ENCODE measurements at places on chromosomes 13 and 19.

DNA sequence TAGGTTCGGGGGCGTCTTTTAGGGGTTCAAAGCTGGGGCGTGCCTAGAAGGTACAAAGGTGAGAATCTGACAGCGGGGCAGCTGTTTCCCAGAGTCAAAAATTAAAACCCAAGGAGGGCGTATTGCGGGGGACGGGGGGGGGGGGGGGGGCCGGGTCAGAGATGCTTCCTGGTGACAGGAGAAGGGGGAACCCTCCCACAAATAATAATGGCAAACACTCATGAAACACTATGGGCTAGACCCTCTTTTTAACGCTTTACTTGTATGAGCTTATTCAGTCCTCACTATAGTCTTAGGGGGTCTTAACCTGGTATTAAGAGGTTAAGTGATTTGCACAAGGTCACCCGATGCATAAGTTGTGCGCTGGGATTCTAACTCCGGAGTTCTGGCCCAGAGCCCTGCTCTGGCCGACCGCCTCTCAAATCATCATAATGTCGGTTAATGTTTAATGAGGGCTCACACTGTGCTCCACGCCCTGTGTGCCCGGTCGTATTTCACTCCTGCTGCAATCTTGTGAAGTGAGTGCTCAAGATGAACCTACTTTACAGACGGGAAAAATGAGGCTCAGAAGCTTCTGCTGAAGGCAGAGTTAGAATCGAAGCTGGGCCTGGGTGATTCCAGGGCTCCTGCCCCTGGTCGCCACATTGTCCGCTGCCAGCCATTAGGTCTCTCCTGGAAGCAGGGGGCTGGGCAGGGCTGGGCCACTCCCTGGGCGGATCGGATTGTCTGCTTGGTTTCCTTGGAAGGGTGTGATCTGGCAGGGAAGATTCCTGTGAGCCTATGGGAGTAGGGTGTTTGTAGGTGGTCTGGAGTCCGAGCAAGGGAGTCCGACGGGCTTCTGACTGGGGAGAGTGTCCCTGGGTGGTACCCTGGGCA is 964 bp downstream of the PAK4 start:
- no peak for DNase-seq

GRCh38 chr19:44666852-44667556 is 4.3 kb upstream of the CEACAM19 start:
- DNase-seq, result no peak

- no peak for DNase-seq
Observed at GRCh38 chr19:44905437-44906160, at the start of gene APOE. Gene APOE (plus strand): TSS chr19:44905796. CDS start chr19:44906625, 829 bp downstream.

- DNase-seq, result no peak
Observed at GRCh38 chr13:49206641-49207040, 13.5 kb upstream of the MLNR start.

DNA sequence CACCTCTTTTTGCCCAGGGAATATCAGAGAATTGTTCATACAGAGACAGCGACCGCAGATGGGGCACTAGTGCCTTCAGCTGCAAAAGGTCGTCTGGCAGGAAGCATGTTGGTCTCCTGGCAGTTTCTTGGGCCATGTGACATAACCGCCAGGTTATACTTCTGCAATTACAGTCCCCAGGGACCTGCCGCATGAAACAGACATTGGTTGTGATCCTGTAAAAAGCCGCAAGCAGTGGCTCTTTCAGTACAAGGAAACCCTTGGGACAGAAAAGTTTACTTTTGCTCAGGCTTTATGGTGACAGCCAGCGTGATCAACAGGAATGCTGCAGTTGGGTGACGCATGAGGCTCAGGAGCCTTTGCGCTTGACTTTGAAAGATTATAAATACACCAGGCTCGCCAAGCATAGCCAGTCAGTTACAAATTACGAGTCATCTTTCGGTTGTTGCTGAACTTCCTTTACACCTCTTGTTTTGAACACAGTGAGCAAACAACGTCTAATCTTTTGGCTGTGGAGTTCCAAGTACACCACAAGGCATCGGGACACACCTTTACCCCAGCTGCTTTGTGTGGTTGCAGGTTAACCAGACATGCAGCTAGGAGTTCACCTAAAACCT is 50.5 kb upstream of the UBE2L5 start:
- DNase-seq, result no peak

- DNase-seq, result no peak
Observed at GRCh38 chr13:106115081-106115480, 420.4 kb downstream of the EFNB2 start.

- DNase-seq, result no peak
Observed at GRCh38 chr13:47332149-47332548, 435.3 kb upstream of the HTR2A start.

GRCh38 chr19:33445442-33446329 is 72.2 kb downstream of the CEBPG start:
- DNase-seq, result no peak

DNA sequence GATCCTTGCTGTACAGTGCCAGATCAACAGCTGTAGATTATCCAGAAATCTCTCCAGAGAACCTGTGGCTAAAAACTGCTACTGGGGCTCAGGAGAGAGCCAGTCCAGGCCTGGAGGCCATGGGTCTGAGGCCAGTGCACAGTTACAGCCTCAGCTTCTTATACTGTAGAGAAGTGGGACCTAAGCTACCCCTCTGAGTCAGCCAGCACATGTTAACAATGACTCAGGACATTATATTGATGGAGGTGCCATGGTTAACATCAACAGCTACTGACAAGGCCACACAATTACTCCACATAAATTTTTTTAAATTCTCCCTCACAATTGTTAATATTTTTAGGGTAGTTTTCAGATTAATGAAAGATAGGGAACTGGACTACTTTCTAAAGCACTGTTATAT is 138.5 kb downstream of the RBM26 start:
- DNase-seq, result no peak

DNA sequence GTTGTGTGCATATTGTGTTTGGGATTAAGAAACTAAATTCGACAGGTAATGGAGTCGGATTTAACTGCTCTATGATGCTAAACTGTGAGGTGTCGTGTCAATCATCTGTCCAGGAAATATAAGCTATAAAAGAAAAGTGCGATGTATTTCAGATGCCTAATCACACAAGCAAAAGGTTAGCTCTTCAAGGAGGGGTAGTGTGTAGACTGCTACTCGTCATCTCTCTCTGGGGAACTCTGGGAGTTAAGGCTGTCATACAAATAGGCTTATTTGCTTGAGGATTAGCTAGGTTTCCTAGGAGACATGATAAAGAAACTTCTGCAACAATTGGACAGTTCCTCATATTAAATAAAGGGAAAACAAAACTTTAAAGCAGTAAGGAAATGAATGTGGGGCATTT is 462.1 kb downstream of the OLFM4 start:
- DNase-seq, result no peak

GRCh38 chr19:5977785-5978605 is at the start of gene RANBP3:
Gene RANBP3 (minus strand): TSS chr19:5978140. CDS start chr19:5978082, 58 bp downstream.
- DNase-seq, result peak; percentile 93

GRCh38 chr13:25775986-25776385 is 275.8 kb downstream of the SHISA2 start:
- no peak for DNase-seq

GRCh38 chr13:106348075-106348840 is 187.2 kb downstream of the EFNB2 start:
- DNase-seq, result no peak

DNA sequence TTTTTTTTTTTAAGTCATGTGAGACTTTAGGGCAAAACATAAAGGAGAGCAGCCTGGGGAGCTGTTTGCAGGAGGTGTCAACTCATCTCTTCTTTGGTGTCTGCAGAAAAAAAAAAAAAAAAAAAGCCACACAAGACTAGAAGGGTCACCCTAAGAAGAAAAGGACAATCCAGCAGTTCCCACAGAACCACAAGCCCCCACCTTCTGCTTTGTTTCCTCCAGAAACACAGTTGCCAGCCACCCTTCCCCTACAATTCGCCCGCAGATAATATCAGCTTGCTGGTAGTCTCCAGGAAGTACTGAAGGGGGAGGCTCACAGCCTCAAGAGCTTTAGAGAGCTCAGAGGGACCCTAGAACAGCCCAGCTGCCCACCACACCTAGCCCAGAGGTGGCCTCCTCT is 22.3 kb upstream of the ZBTB7A start:
- DNase-seq, result no peak

GRCh38 chr19:43286786-43287185 is 17.5 kb upstream of the PSG9 start:
- no peak for DNase-seq
